ENCODE measurements at places on chromosomes 2 and 18.

DNA sequence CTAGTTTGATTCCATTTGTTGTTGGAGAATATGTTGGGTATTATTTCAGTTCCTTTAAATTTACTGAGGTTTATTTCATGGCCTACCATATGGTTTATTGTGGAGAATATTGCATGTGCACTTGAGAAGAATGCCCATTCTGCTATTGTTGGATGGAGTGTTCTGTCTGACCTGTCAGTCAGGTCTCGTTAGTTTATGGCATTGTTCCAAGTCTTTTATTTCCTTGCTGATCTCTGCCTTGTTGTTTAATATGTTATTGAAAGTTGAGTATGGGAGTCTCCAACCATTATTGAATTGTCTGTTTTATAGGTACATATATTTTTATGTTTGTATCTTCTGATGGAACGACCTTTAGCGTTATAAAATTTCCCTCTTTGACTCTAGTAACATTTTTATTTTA is 86.3 kb downstream of the PTPN4 start:
- no peak for DNase-seq

DNA sequence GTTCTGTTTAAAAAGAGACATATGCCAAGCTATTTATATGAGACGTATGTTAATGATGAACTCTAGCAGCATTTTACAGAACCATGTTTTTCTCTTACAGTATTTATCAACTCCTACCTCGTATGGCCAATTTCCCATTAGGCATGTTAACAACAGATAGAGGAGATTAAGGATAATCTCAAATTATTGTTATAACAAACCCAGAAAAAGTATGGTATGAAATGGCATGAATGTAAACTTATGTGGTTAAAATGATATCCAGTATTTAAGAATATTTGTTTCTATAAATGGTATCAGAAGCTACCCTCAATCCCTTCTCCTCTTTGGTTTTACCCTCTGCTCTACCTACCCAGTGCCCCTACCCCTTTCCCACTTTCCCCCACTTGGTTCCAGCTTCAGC is 132.0 kb downstream of the IKZF2 start:
- no peak for DNase-seq

- no peak for DNase-seq
Observed at GRCh38 chr2:231364061-231364460, 31.4 kb upstream of the B3GNT7 start.

DNA sequence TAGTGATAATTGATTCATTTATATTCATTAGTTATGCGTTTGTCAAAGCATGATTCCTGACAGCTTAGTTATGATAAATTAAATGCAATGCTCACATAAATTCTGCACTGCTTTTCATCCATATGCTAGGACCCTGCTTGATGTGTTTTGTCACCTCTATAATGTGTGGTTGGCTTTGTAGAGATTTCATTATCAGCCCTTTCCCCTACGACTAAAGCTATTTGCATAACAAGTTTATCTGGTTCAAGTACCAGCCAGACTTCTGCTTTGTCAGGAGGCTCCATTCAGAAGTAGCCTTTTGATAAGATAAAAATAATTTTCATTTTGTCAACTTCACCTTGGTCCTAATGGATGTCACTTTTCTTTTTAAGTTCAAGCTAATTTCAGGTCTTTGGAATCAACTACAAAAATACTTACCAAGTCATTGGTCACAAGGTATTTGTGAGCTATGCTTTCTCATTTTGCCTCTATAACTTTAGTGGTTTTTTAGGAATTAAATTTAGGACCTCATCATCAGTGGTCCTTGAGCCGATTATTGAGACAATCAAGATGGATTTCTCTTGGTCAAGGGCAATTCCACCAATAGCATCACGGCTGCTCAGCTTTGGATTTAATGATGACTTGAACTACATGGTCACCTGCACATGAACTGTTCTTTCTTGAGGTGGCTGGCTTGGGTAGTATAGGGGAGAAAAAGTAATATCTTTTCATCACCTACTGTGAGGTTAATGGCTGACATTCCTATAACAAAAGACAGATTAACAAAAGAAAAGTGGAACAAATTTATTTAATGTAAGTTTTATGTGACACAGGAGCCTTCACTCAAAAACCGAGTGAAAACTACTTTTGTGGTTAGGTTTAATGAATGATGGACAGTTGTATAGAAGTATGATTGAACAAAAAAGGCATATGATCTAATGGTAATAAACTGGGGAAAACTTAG is 162.1 kb downstream of the MYO3B start:
- DNase-seq = no peak

- DNase-seq = no peak
Observed at GRCh38 chr2:230891509-230891908, 26.8 kb downstream of the ITM2C start.

- no peak for DNase-seq
Observed at GRCh38 chr2:191521608-191522208, 156.2 kb upstream of the NABP1 start.

- no peak for DNase-seq
Observed at GRCh38 chr2:8119782-8120505, 561.9 kb upstream of the ID2 start.

GRCh38 chr2:128424406-128425171 is 105.9 kb upstream of the HS6ST1 start:
- DNase-seq = no peak

GRCh38 chr18:46892842-46893241 is 24.5 kb downstream of the PIAS2 start:
- no peak for DNase-seq

GRCh38 chr18:76005632-76006208 is 489.3 kb downstream of the ZNF516 start:
- no peak for DNase-seq

GRCh38 chr2:190149200-190149599 is 86.7 kb upstream of the MSTN start:
- DNase-seq = no peak
